ENCODE measurements at places on chromosomes 3 and 15.
A peak's percentile ranks its signal among the peaks of the same experiment; 100 is the strongest.

- no peak for DNase-seq
These were observed 12.6 kb upstream of the FRMD5 start for GRCh38 chr15:44207643-44208042.

GRCh38 chr15:97146929-97147870 lies 813.3 kb upstream of the ARRDC4 start:
- no peak for DNase-seq

GRCh38 chr15:93020976-93021772 lies 67.8 kb downstream of the RGMA start:
- DNase-seq = no peak

- peak; percentile 42 for DNase-seq
These were observed 28.7 kb upstream of the ATP2B2 start for GRCh38 chr3:10534066-10534465.

GRCh38 chr3:155078711-155079467 lies 1.2 kb upstream of the MME start:
- no peak for DNase-seq

GRCh38 chr15:33283576-33283975 lies 27.2 kb upstream of the RYR3 start:
- no peak for DNase-seq

- no peak for DNase-seq
These were observed 22.8 kb upstream of the FLNB start for GRCh38 chr3:57985176-57985983.

DNA sequence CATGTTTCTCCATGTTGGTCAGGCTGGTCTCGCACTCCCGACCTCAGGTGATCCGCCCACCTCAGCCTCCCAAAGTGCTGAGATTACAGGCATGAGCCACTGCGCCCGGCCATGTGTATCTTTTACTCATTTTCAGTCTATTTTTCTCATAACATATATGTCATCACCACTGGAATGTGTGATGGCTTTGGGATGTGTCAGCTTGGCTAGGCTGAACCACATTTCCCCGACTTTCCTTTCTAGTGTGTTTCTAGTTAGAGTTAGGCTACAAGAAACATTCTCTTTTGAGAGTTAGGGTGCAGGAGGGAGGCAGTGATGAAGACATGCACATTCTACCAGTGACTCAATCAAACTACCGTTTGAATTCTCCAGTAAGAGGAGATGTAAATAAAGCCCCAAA lies 444.9 kb upstream of the THBS1 start:
- no peak for DNase-seq

GRCh38 chr3:10432931-10433330 lies 72.5 kb downstream of the ATP2B2 start:
- DNase-seq = no peak

- no peak for DNase-seq
These were observed 22.7 kb downstream of the SSUH2 start for GRCh38 chr3:8621872-8622271.

- DNase-seq = no peak
These were observed 14.7 kb downstream of the CHD2 start for GRCh38 chr15:92914768-92915221.

DNA sequence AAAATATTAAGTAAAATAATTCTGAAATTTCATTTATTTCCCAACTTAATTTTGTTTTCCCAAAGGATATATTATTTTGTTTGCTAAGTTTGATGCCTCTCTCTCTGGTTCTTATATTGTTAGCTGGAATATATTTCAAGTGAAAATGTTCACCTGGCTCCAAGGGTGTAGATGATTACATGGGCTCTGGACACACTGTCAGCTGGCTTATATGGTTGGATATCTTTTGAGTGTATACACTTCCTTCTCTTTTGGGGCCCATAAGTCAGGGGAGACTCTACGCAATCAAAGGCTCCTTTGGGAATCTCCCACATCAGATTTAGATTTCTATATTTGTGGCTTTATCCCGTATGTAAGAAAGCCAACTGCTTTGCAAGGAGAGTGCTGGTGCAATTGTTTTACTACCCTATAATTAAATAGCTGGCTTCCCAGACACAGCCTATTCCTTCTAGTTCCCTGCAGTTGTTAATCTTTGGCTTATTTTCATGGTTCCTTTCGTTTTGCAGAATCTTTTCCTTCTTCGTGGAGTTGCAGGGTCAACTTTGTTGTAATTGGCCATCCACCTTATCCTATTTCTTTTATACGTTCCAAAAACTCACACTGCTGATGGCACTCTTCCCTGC lies 225.7 kb downstream of the DPH6 start:
- no peak for DNase-seq

GRCh38 chr3:66989860-66990696 lies 8.0 kb upstream of the KBTBD8 start:
- DNase-seq = no peak

DNA sequence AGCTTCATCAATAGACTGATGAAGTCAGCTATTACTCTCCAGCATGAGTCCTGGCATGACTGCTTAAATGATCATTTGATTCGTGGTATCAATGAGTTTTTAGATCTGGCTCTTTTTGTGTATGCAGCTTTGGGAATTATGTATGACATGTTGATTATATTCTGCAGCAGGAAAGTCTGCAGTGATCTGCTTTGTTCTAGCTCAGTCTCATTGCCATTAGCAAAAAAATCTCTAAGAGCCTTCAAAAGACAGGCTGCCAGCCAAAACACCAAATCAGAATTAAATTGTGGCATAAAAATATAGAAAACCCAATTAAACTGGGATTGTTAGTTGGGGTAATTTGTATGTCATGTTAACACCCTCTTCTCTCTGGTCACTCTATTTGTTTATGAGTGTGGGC lies 1021.0 kb upstream of the SEMA6D start:
- DNase-seq = no peak

DNA sequence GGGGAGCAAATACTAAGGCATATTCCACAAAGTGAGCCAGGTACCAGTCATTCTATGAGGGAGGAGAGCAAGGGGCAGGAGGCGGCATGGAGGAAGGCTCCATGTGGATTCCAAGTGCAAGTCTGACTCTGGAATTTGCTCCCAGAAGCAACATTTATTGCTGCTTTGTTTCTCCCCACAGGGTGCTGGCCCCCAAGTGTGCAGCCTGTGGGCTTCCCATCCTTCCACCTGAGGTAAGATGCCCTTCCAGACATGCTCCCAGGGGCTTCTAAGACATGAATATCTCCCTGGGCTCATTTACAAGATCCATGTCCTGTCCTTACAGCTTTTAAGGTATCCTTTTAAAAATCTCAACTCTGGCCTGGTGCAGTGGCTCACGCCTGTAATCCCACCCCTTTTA lies 15.9 kb upstream of the SACM1L start:
- no peak for DNase-seq

- no peak for DNase-seq
These were observed 107.2 kb upstream of the MME start for GRCh38 chr3:154972951-154973350.

GRCh38 chr3:106611841-106612240 lies 743.0 kb upstream of the CBLB start:
- no peak for DNase-seq

DNA sequence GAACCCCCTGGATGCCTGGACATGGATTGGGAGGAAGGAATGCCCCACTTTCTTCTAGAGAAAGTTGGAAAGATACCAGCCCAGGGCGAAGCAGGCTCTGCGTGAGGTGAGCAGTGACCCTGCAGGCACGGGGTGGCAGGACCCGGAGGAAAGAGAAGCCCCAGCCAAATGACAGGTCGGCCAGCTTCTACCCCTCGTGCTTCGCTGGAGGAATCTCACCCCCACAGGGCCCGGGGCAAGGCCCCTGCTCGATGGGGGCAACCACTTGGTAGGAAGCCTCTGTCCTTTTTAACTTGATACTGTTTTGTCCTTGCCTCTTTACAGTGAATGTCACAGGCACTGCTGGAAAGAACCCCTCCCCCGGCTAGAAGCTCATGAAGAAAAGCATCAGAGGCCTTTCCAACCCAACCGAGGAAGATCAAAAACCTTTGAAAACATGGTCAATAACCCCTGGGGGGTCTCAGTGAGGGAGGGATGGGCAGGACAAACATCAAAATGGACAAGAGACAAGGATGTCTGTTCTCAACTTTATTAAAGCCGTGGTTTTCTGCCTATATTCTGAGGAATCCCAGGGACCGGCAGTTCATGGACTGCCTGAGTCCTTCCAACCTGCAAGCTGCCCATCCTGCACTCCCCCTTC lies 54.4 kb downstream of the SH3BP5 start:
- DNase-seq = no peak

DNA sequence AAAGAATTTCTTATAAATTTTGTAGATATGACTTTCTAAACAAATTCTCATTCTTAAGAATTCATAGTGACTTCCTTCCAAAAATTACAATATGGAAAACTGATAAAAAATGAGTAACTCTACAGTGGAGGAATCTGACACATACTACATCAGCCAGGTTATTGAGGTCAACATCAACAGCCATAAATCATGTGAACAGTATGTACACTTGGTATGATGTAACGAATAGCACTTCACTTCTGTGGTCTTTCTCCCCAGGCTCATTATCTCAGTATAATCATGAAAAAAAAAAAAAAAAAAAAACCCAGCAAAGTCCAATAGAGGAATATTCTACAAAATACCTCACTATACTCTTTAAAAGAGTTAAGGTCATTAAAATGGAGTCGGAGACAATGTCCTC lies 111.2 kb upstream of the SUCLG2 start:
- DNase-seq = no peak

GRCh38 chr3:113794526-113794925 lies 44.1 kb upstream of the GRAMD1C start:
- DNase-seq = no peak

DNA sequence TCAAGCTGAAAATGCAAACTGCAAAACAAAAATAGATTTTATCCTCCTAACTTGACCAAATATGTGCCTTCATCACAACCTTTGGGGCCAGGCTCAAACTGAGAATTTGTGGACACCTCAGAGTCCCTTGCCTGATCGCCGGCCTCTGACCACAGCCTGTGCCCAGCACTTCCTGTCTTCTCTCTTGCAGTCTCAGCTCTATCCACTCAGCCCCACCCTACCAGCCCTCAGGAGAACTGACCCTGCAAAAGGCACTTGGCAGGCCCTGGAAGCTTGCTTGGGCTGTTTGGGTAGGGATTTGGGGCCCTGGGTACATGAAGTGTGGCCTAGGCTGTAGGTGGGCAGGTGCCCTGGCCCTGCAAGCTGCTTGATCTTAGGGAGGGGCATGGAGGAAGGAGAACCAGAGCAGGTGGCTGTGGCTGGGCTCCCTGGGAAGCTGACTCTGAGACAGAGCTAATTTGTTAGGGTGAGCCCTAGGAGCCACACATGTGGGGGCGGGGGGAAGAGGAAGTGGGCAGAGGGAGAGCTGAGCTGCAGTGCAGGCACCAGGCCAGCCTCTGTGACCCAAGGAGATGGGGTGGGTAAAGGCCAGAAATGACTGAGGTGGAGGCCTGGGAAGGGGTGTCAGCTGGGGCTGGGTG lies 8.6 kb downstream of the CLEC3B start:
- DNase-seq = peak; percentile 91

DNA sequence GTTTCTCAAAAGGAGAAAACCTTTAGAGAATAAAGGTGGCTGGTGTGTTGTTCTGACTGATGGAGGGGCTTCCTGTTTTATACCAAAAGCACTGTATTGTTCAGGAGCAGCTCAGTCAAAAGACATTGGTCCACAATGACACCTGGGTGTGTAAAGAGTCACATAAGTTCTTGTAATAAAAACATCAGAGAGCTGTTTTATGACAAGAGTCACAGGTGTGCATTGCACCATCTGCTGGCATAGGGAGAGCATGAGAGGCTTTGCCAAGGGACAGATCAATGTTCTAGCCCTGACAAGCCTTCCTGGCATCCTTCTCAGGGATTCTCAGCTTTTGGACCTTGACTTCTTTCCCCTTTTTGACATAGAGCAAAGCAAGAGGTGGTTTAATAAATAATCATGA lies 20.4 kb downstream of the ARPP21 start:
- no peak for DNase-seq

DNA sequence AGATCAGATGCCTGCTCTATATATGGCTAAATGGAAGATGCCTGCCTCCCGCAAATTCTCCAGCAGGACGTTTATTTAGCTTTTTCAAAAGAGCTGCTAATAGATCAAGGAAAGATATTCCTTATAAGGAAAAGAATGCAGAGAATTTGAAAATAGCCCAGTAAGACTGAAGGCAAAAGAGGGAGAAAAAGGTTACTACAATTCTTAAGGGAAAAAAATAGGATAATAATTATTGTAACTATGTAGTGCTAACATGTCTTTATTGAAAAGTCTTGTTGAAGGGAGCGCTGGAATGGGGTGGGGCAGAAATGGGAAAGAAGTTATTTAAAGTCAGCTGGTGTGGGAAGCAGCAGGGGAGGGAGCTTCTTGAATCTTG lies 2.9 kb downstream of the TPM1 start:
- DNase-seq = no peak

- DNase-seq = no peak
These were observed 66.2 kb downstream of the SSR3 start for GRCh38 chr3:156488767-156489166.

DNA sequence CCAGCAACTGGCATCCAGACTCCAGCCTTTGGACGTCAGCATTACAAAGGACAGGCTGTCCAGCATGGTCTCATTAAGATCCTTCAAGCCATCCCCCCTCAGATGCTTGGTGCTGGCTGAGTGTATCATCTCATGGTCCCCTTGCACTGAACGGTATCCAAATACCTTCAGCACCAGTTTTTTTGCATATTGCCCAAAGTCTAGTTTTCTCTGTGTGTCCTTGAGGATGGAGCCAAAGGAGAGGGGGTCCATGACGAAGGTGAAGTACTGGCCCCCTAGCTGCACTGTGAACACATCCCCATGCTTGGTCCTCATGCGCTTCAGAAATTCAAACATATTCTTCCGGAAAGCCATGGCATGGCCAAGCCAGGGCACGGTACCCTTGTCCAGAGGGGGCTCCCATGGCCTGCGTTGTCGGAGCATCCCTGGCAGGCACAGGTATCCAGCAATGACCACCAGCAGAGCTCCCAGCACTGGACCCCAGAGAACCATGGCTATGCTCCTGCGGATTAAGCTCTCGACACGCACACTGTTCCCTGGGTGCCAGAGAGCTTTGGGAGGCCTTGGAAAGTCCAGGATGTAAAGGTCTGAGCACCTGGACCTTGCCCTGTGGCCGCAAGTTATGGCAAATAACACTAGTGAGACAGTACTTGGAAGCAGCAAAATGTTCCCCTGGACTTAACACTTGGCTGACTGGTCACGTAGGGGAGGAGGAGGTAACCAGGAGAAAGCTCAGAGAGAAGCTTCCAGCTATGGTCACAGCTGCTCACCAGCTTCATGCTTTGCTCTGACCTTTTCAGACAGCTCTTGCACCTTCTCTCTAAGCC lies at the start of gene CYP8B1:
CYP8B1 (minus strand) TSS at position 555 of the 827 bp plus-strand sequence; CDS start at position 492, 63 bp downstream.
- DNase-seq = peak; percentile 74
